ENCODE measurements at places on chromosomes 16 and 17.

GRCh38 chr16:50988441-50988840, 162.6 kb downstream of the SALL1 start:
- no peak for DNase-seq

DNA sequence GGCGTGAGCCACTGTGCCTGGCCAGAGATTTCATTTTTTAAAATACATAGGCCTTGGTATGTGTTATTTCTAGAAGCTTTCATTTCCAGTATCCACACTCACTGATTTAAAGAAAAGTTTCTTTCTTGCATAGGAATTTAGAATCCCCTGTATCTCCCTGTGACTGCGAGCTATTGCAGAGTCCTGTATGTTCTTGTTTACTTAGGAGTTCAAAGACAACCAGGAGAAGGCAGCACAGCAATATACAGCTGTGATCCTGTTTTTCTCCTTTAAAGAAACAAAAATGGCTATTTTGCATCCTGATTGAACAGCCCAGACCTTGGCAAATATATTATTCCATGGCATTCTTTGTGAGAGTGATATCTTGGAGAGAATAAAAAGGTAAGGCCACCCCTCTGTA, 185.0 kb upstream of the COX10 start:
- no peak for DNase-seq

DNA sequence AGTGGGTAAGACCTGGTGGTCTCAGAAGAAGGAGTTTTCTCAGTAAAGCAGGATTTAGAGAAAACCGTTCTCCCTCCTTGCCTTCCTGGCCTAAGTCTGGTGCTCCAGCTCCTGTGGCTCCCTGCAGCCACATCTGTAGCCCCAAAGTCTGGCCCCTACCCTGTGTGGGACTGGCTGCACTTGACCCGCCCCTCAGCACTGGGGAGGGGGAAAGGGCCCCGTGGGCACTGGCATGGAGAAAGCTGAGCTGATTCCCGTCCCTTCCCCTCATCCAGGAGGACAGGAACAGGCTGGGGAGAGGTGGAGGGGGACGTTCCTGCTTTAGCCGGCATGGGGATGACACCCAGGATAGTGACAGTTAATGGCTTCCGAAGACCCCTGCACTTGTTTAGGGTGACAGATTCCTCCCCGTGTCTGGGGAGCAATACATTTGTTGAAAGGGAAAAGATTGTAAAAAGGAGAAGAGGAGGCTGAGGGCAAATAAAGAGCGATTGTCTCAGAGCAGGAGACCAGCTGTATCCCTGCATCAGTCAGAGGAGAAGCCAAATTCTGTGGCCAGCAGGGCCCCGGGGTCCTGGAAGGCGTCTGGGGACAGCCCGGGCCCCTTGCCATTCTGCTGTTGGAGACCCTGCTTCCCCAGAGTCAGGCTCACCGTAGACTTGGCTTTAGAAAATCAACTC, 37.9 kb downstream of the GRIN2C start:
- no peak for DNase-seq

DNA sequence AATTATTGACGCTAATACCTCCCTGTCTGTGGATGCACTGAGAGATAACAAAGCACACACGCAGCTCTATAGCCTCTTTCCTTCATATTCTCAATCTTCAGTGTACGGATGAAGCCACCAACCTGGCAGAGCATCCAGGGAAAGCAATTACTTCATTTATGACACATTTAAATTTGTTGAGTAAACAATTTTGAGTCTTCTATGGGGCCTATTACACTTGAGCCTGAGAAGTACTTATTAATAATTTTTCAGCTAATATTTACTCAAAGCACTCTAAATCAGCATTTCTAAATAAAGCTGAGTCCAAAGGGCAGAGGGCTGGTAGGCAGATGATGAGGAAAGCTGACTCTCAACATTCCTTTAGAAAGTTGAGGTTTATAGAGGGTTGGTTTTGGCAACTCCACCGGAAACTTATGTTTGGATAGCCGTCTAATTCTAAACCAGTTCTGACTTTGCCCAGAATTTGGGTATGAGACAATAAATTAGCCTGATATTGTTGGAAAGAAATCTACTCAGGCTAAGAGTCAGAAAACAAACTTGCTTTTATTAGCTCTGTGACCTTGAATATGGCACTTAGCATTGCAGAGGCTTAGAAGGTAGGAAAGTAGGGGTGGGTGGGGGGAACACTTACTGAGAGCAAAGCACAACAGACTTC, 643.5 kb downstream of the CDH11 start:
- no peak for DNase-seq

- DNase-seq = no peak
Observed at GRCh38 chr16:50244504-50245416, 21.6 kb upstream of the ADCY7 start.

GRCh38 chr16:89326721-89327120, 109.2 kb downstream of the ZNF778 start:
- DNase-seq = no peak

GRCh38 chr17:78133971-78134898, 3.7 kb downstream of the TMC8 start:
- no peak for DNase-seq

- peak; percentile 28 for DNase-seq
Observed at GRCh38 chr16:79628501-79628975, 28.0 kb upstream of the MAF start.

DNA sequence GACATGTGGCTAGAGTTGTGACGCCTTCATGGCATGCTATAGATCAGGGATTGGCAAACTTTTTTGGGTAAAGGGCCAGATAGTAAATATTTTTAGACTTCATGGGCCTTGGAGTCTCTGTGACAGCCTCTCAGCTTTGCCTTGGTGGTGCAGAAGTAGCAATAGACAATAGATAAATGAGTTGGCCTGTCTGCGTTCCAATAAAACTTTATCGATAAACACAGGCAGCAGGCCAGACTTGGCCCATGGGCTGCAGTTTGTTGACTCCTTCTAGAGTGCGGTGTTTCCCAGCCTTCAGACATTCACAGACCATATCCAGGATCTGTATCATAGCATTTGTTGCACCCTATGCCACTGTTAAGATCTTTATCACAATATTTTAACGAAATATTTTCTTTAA, 76.5 kb downstream of the OR1D5 start:
- no peak for DNase-seq

- no peak for DNase-seq
Observed at GRCh38 chr17:65115839-65116238, 21.3 kb upstream of the RGS9 start.

All from activated CD8-positive, alpha-beta memory T cell treated with anti-CD3 and anti-CD28 coated beads for 48 hours (primary cell).